ENCODE measurements at places on chromosomes 5 and 9.

DNA sequence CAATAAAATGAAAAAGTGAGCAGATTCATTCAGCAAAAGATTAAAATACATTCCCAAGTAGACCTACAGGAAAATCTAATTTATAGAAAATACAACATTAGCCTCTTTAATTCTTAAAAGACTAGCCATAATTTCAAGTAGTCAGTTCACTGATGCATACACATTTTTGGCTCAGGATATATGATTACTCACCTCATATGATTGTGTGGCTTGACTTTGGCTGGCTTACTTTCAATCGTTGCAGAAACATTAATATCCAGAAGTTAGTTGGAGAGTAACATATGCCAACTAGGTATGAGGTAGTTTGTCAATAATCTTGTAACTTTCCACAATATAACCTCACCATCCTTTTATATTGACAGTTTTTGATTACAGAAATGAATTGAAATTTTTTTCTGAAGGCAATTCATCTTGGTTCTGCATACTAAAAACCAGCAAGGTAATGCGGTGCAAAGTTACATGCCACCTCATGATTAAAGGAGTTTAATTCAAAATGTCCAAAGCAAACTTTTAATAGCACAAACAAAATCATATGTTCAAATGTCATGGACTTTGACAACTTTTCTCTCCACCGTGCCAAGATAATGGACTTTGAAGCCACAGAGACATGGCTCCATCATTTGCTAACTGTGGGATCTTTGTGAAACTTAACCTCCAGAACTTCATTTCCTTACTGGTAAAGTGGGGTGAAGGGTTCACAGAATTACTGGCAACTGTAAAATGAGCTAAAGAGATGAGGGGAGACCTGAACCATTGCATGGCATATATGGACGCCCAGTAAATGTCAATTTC, 76.6 kb upstream of the PAM start:
- no peak for DNase-seq

GRCh38 chr9:86859056-86859455, 88.2 kb downstream of the GAS1 start:
- no peak for DNase-seq

DNA sequence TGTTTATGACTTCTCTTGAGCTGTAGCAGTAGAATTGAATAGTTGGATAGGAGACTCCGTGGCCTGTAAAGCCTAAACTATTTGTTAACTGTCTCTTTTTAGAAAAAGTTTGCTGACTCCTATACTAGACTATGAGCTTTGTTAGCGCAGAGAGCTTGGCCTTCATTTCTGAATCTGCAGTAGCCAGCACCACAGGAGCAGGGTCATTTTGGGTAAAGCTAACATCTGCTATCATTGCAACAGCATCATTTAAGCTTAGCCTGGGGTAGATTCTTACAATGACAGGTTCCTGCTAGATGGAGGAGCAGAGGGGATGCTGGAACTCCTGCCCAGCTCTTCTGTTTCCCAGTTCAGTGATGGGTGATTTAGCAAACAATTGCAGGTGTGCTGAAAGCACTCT, 133.7 kb upstream of the ASTN2 start:
- no peak for DNase-seq

- no peak for DNase-seq
Measured at GRCh38 chr9:107942856-107943255, 453.3 kb upstream of the KLF4 start.

DNA sequence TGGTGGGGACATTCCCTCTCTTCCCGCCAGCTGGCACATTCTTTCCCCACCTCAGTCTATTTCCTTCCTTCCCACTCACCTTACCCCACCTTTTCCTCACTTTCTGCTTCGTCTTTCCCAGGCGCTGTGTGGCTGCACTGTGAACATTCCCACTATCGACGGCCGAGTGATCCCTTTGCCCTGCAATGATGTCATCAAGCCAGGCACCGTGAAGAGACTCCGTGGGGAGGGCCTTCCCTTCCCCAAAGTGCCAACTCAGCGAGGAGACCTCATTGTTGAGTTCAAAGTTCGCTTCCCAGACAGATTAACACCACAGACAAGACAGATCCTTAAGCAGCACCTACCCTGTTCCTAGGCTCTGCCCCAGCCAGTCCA, 7.3 kb downstream of the DNAJB5 start:
- DNase-seq, result no peak

DNA sequence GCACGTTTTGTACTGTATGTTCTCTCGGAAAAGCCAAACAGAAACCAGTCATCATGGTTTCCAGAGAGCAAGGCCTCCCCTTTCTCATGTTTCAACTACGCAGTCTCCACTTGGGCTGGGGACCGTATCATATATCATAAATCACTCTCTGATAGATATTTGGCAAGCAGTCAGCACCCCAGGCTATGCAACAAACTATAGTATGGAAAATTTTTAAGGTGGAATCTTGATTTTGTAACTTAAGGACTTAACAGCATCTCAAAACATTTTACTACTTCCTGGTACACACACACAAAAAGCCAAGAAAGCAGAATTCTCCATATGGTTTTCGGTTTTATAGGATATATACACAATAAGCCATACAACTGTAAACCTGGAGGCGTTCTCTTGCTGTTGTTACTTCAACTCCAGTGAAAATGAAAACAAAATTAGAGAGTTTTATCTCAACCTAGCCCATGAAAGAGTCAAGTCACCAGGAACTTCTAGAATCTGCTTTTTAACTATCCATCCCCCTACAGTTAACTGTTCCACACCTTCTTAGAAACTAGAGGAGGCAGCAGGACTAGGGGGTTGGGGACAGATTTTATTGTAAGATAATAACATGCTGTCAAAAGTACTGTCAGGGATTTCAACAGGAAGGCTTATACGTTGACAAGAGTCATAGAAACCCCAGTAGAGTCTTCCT, 283.4 kb downstream of the NFIB start:
- no peak for DNase-seq

- no peak for DNase-seq
Measured at GRCh38 chr5:170357955-170358444, 31.2 kb downstream of the KCNMB1 start.

GRCh38 chr9:131752231-131752884, 12.5 kb upstream of the RAPGEF1 start:
- DNase-seq, result no peak

GRCh38 chr5:151952238-151952637, 27.6 kb upstream of the GLRA1 start:
- no peak for DNase-seq

GRCh38 chr5:177404641-177405179, 4.2 kb upstream of the PFN3 start:
- no peak for DNase-seq

DNA sequence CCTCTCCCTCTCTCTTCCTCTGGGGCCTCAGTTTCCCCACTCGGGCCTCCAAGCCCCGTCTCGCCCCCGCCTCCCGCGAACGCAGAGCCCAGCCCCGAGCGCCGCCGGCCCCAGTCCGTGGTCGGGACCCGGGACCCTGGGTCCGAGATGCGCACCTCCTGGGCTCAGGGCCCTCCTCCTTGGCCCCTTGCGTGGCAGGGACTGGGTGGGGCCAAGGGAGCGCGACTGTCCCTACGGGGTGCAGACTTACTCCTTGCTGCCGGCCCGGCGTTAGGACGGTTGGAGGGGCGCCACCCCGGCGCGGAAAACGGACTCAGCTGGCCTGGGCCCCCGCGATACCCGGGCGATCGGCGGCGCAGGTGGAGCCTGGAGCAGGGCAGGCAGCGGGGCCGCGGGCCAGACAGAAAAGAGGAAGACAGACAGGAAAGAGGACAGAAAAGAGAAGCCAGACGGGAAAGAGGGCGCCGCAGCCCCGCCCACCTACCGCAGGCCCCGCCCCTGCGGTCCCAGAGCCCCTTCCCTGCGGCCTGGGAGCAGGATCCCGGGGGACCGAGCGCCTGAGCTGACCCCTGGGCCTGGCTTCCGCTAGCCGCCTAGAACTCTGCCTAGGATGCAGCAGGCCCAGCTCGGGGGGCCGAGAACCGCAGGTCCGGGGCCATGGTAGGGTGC, at the start of gene GBGT1:
Gene GBGT1 (minus strand): TSS at position 411 of the 669 bp plus-strand sequence. CDS start 1,502 bp downstream, outside the sequence.
- peak; percentile 80 for DNase-seq
